ENCODE measurements at places on chromosomes 1 and 21.

DNA sequence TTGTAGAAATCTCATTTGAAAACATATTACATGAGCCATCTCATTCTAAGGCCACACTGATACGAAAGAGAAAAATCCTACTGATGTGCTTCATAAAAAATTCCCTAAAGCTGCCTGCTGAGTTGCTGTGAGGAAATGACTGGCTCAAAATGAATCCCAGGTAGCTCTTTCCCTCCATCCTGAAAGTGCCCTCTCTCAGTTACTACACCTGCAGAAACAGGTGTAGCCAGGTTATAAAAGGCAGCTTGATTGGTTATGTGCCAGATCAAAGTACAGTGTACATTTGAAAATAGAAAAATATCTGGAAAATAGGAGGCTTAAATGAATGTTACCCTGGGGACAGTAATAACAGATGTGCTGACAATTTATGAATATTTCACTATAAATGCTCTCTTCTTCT is 833.4 kb upstream of the ADGRL4 start:
- DNase-seq = no peak

GRCh38 chr1:47585141-47585902 is 147.5 kb downstream of the FOXD2 start:
- DNase-seq = no peak

DNA sequence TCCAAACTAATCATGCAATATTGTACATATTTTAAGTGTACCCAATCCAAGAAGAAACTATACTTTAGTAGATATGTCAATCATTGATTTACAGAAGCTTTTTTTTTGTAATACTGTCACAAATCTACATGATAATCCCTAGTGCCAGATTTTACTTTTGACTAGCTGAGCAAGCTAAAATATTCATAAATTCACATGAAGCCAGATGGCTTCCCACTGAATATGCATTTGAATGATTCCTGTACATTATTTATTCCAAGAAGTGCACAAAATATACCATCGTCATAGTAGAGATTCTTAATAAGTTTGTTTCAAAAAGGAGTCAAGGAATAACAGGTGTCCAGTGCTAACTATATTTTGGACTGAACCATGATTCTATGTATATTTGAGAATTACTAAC is 17.2 kb downstream of the FPGT start:
- no peak for DNase-seq

DNA sequence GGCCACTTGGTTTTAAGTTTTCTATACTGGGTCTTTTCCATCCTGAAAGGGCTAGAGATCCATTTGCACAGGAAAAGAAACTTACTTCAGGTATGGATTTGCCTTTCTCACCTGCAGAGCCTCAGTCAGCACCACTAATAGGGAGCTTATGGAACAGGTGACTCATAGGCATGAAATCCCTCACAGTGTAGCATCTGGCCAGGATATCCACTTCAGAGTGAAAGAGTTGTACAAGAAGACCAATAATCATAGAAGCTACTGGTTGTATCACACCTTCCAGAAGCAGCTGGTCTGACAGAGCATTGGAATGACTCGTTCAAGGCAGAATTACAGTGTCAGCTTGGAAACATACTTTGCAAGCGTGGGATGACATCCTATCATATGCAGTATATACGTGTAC is 26.3 kb upstream of the SYT14 start:
- no peak for DNase-seq

DNA sequence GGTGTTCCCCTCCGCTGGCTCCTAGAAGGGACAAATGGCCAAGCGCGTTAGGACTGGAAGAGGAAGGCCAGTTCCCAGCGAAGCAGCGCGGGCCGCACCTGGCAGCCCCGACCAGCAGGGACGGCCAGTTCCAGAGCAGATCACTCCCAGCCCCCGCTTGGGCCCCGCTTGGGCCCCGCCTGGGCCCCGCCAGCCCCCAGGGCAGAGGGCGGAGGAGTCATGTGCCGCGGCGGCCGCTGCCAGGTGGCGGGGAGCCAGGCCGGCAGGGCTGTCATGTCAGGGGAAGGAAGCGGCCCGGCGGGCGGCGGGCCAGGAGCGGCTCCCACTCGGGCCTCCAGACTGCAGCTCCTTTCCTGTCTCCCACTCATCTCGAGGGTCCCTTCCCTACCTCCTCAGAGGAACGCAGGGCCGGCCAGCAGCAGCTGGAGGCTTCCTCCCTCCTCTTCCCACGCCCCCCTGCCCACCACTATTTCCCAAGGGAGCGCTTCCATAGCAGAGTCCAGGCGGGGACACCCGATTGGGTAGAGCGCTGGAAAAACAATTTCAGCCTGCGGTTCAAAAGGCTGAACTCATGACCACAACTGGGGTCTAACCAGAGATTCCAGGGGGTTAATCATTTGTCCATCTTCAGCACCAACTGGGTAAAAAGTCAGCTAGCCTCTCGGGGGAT is 16.5 kb downstream of the ZNF697 start:
- no peak for DNase-seq

- DNase-seq = no peak
These were observed 192.1 kb upstream of the DAB1 start for GRCh38 chr1:57615956-57616355.

GRCh38 chr1:168742386-168742785 is 13.4 kb upstream of the DPT start:
- DNase-seq = no peak

DNA sequence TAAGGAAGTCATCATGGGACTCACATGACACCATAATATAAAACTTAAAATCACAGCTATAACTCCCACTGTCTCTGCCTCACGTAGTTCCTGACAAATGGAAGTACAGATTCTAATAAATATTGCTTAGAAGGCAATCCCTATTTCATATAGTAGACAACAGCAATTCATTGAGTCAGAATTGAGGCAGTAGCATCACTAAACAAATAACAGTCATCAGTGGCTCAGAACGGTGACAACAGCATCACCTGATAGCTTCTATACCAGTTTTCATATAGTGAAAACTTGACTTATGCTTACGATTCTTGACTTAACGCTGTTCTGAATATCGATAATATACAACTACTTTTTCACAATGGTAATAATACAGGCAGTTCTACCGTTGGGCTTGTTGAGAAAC is 12.0 kb downstream of the TARBP1 start:
- DNase-seq = no peak

DNA sequence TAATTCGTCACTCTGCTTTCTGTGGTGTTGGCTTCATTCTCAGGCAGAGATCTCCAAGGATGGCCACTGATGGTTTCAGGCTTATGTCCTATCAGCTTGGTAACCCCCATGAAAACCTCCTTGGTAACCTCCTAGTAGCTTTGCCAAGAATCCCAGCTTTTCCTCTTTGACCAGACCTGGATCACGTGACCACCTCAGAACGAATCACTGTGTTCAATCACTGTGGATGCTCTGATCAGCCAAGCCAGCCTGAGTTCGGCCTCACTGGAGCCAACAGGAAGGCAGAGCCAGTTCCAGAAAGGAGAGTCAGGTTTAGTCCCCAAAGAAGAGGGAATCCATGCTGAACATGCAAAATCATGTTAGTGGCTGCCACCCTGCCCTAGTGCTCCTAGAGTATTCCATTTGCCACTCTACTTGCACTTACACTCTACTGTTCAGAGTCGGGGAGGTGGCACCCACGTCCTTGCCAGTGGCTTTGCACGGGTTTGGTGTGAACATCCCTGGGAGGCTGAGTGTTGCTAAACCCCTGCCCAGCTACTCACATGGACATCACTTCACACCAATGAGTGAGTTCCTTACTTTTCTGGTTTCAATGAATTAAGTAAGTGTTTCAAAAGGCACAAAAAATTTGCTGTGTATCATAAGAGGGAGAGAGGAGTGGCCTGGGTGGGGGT is 33.5 kb upstream of the SSBP3 start:
- DNase-seq = no peak

DNA sequence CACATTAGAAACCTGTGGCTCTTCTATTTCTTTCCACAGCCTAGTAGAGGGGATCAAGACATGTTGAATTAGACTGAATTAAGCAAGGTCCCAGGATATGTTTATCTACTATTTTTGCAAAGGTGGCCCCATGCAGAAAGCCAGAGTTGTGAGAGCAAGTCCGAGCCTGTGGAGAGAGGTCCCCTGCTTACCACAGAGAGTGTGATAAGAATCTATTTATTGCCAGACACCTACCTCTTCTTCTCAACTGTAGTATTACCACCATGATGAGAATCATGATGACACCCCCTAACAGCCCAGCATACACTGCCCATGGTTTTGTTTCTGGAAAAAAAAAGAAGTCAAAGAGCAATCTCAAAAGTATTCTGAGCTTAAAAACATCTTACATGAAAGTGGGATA is 23.0 kb downstream of the SLAMF1 start:
- no peak for DNase-seq

GRCh38 chr1:18154430-18155194 is 47.0 kb downstream of the IGSF21 start:
- no peak for DNase-seq

- no peak for DNase-seq
These were observed 2.9 kb upstream of the FBXO6 start for GRCh38 chr1:11661103-11661502.

DNA sequence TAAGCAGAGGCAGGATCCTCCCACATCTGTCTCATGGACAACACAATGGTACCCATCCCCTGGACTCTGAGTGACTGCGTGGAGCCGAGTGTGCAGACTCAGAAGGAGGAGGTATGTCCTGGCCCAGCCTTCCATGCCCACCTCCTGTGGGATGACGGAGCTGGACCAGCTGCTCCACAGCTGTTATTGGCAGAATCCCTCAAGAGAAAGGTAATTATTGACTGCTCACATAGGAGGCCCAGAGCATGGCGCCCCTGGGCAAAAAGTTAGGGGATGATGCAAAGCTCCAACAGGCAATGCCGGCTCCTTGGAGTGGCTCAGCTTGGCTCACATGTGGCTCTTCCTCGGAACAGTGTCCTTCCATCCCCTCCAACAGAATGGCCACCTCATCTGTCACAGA is 12.2 kb upstream of the ACTRT2 start:
- DNase-seq = no peak

- no peak for DNase-seq
These were observed 107.8 kb downstream of the SIK1 start for GRCh38 chr21:43318841-43319781.

DNA sequence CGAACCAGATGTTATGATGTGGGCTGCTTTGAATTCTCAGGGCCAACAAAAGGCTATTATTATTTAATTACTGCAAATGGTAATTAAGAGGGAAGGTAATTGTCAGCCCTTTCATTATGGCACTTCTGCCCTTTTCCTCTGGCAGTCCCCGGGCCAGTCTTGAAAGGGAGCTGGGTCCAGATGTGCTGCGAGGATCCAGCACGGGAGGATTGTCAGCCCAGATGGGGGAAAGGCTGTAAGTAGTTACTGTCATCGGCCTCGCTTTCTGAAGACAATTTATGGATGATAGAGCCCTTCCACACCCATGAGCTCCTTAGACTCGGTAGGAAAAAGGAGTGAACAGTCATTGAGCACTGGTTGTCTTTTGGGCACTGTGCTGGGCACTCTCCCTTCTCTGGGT is 8.7 kb upstream of the ZNF362 start:
- no peak for DNase-seq

DNA sequence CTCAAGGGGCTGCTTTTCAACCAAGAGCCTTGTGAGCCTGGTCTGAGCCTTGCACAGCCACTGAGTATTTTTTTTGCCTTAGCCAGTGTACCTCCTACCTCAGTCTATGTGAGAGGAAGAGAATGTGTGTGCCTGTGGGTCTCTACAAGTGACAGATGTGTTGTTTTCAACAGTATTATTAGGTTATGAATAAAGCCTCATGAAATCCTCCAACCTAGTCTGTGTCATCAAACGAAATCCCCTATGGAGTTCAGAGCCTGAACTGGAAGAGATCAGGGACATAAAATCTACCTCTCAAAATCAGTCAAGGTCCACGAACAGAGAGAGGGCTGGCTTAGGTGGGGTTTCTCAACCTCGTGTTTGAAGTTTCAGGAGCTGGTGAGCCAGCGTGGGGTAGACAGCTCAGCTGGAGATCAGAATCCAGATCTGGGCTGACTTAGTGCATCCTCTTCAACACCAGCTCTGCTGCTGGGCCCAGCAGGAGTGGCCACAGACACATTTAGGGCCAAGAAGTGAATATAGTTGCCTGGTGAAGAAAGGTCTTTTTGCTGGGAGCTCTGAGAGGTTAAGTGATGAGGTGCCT is 8.2 kb downstream of the XKR8 start:
- no peak for DNase-seq

DNA sequence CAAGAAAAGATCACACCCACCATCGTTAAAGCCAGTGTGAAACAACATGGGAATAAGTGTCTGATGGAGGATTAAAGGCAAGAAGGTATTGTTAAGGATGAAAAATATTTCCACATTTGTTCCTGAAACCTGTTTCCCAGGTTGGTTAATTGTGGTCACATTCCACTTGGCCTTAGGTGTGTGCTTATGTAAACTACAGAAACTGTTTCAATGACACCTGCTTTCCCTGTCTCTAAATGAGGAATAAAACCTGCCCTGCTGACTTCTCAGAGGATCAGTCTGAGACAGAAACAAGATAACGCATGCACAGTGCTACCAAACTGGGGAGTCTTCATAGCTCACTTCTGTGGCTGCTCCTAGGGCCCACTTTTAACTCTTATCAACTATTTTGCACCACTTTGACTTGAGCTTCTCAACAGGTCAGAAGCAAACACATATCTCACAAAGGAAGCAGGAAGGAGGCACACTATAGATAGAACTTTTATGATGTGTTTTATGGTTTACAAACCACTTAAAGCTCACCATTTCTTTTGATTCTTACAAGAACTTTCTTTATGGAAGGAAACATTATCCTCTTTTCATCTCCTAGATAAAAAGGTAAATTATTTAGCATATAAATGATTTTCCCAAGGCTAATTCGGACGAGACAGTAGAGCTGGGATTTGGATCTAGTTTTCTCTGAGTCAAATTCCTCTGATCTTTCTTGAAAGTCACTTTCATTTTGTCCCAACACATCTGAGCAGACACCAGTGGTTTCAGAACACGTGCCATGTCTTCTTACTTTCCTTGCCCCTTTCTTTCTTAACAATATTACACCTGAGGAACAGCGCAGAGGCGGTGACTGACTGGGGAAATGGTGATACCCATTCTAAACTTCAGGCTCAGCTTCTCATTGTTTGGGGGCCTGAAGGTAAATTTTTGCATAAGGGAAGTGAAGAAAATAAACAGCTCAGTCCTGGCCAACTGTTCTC is 33.4 kb downstream of the CYP2J2 start:
- no peak for DNase-seq

- DNase-seq = no peak
These were observed 150.6 kb downstream of the CRB1 start for GRCh38 chr1:197418693-197419092.

DNA sequence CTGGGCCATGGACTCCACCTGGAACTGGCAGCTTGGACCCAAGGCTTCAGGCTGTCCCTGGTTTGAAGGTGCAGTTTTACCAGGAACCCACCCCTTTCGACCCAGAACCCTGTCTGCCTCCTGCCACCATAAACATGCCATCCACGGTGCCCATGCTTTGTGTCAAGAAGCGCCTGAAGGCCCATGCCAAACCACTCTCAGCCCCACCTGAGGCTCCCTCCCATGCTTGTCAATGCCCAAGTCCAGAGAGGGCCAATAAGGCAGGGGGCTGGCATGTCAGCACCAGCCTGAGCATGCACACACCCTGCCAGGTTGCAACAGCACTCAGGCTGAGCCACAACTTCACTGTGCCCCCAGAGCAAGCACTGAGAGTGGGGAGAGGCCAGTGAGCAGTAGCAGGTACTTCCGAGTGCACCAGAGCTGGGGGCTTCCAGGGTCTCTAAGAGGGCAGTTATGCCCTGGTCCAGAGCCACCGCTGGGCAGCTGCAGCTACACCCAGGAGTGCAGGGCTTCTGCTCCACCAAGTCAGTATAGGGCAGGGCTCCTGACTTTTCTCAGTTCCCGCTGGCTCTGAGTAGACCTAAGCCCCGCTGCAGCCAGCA is 1256.0 kb downstream of the AMY1C start:
- no peak for DNase-seq

- no peak for DNase-seq
These were observed 19.5 kb upstream of the SELENON start for GRCh38 chr1:25780318-25781129.

All from stimulated activated CD8-positive, alpha-beta memory T cell treated with anti-CD3 and anti-CD28 coated beads, Interleukin-12 subunit alpha, Interleukin-12 subunit beta, amount 100 ng/mL, for 4 hours (primary cell).